Fibroblast of skin of right quadriceps (primary cell): ENCODE measurements at places on chromosomes 2 and 18.

GRCh38 chr2:12127638-12128037, 381.2 kb downstream of the LPIN1 start:
- no peak for DNase-seq

GRCh38 chr2:170335351-170335750, 157.4 kb downstream of the MYO3B start:
- peak; percentile 9 for DNase-seq

- no peak for DNase-seq
Measured at GRCh38 chr2:120482334-120482733, 136.4 kb downstream of the INHBB start.

DNA sequence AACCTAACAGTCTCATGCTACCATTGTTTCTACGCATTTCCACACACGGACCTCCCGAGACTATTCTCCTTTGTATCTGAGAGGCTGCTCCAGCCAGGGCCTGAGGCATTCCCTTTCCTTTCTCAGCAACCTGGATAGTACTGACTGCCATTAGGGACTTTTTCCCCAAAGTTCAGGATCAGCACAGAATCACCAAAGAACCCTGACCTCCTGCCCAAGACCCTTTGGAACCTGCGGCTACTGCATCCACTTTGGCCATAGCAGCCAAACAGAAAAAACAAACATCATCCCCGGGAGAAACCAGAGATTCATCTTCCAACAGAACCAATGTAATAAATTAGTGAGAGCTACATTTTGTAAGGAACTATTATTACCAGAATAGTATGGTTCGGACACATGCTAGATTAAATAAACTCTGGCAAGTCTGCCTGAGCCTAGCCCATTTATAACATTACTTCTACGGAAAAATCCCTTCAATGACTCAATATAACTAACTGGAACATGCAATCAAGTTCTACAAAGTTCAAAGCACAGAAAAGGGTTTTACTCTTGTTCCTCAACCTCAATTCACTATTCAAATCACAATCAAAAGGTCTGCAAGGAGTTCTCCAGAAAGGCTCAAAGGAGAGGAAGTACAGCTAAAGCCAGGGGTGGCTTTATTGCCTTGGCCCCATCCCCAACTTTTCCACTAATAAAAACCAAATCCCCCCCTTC, 51.8 kb downstream of the LPIN2 start:
- no peak for DNase-seq

DNA sequence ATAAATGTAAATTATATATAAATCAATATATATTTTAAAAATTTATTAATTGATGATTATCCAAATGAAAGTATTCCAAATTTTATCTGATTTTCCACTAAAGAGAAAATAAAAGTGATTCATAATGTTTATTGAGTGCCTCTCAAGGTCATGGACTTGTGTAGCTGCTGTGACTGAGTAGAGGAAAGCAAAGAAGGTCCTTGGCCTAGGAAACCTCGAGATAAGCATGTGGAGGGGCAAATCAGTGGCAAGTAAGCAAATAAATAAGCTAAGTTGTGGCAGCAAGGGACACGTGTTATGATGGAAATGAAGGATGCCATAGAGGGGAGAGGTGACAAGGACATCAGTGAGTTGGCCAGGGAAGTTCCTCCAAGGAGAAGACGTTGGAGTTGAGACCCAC, 866.1 kb upstream of the ID2 start:
- no peak for DNase-seq

GRCh38 chr18:63470751-63471150, 6.0 kb upstream of the SERPINB5 start:
- DNase-seq = no peak

DNA sequence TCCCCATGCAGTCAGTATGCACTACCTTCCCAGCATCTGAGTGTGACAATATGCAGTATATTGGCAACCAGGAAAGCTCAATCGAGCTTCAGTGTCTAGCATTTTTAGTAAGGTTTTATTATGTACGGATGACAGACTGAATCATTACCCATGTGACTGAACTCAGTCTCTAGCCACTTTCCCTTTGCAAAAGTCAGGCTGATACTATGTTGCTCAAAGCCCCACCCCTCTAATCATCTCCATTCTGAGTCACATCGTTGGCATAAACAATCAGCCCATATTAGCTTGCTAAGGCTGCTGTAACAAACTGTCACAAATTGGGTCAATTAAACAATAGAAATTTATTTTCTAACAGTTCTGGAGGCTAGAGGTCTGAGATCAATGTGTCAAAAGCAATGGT, 25.8 kb upstream of the SRD5A2 start:
- no peak for DNase-seq

DNA sequence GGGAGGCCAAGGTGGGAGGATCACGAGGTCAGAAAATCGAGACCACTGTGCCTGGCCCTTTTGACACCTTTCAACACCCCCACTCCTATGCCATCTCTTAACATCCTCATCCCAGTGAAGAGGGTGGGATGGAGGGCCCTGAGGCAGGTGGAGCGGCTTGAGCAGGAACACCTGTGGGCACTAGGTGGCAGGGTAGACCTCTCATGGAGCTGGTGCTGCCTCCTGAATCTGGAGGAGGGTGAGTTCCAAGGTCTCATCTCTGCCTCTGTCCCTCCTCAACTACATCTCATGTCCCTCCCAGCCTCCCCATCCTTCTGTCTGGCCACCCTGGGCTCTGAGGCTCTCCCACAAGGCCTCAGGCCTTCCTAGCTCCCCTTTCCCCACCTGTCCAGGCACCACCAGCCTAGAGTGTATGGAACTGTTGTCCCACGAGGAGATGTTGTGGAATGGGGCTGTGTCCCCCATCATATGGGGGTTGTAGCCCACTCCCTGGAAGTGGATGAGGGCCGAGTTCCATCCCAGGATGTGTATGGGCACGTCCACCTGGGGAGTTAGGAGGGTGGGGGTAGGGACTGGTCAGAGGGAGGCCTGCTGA, 17.0 kb upstream of the CRYBA2 start:
- no peak for DNase-seq

DNA sequence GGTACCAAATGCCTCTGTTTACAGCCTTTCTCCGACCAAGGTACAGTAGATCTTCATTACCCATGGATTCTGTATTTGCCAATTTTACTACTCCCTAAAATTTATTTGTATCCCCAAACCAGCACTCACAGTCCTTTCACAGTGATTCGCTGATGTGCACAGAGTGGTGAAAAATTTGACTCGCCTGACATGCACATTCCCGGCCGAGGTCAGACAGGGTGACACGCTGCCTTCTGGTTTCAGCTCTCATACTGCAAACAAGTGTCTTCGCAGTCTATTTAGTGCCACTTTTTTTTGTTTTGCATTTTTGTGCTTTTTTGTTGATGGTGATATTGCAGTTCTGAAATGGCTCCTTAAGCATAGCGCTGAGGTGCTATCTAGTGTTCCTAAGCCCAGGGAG, 71.0 kb downstream of the MAPK4 start:
- no peak for DNase-seq

- no peak for DNase-seq
Measured at GRCh38 chr18:55838841-55839240, 250.8 kb upstream of the TCF4 start.

DNA sequence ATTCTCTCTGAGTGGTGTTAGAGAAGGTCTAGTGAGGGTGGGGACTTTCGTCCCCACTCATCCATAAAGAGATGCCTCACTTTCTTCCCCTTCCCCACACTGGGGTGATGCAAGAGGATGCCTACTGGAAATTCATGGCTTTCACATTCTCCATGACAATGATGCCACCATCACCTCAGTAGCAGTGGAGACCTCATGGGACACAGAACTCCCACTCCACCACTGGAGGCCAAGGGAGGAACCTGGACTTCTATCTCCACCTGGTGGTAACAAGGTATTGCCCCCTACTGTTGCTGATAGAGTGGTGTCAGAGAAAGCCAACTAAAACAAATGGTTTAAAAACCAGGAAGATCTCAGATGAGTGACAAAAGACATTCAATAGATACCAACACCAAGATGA, 110.9 kb downstream of the INHBB start:
- no peak for DNase-seq

DNA sequence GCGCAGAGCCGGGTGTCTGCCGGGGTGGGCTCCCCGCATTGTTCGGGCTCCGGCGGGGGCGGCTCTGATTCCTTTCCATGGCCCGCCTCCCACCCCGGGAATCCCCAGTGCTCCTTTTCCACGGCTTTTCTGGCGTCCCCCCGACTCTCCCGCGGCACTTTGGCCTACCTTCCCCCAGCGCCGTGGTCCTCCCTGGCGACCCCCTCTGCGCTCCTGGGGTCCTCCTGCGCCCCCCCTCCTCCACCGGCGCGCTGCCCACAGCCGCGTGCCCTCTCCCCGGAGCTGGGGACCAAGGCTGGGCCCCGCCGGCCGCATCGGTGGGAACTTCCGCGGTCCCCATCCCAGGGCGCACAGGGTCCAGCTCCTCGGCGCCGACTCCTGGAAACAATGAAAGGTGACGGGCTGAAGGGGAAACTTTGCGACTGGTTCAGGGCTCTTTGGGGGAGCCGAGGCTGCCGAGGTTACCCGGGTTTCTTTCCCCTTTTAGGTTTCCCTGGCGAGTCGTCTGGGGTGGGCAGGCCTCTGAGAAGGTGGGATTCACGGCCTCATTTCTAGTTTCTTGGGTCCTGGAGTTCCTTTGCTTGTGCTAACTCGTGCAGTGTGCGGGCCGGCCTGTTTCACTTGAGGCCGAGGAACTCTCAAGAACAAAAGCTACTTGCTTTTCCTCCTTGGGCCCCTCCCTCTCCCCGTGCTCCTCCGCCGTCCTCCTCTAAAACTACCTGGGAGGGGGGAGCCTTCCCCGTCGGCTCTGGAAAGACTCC, 2.2 kb downstream of the TGIF1 start:
- DNase-seq = peak; percentile 67

DNA sequence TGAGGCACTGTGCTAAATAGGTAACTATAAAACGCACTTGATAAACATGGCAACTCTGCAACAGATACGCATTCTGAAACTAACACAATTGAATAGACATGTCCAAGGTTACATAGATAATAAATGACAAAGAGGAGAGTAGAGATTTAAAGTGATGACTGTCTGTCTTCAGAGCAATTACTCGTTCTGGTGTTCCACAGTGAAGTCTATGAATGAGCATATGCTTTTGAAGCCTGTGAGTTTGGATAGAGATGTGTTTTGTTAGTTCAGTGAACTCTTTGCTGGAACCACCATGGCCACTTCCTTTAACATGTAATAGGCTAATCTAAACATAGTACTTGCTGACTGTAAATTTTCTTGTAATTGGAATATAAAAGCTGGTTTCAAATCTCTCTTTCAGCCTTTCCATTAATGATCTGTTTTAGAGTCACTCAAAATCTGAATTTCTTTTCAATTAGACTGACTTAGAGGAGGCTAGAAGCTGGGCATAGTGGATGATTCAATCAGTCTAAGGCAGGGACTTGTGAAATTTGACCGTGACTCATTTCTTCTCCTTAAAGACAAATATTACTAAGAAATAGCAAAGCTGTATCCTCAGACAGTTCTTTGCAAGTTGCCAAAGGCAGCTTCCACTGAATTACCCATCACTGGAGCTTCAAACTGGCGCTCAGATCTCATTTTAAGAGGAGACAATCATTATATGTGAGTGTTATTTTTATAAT, 1130.1 kb upstream of the CELF4 start:
- DNase-seq = peak; percentile 36

GRCh38 chr2:58046335-58046584, 346 bp upstream of the VRK2 start:
- no peak for DNase-seq

GRCh38 chr2:54962511-54962910, 87.7 kb downstream of the RTN4 start:
- DNase-seq = no peak

- DNase-seq = no peak
Measured at GRCh38 chr2:12017499-12018157, 271.2 kb downstream of the LPIN1 start.

GRCh38 chr2:151361674-151362370, 4.4 kb downstream of the TNFAIP6 start:
- DNase-seq = peak; percentile 25

DNA sequence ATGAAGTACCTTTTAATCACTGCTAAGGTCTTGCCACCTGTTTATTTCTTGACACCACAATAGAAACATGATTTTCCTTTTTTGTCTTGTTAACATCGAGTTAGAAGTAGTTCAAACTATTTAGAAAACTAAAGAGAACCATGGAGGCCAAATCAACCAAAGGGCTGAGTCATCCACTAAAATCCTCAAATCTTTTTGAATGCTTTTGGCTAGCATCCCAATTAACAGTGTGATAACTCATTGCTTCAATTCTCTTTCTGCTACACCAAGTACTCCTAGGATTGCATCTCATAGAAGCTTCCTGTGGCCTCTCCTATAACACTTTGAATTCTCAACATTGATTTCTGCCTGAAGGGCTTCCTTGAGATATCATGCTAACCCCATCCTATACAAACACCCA, 159.9 kb upstream of the MMADHC start:
- peak; percentile 77 for DNase-seq

DNA sequence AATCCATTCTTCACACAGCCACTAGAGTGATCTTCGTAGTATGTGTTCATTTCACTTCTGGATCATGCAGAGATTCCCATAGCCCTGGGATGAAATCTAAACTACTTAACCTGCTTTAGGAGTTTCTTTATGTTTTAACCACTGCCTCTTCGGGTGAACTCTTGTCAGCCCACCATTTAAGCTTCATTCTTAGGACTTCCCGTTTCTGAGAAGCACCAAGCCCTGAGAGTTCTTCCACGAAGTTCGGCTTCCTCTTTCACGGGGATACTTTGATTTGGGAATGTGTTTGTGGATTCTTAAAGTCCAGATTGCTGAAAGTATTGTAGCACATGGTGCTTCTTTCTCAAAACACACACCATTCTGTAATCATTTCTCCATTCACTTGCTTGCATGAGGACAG, 205.0 kb downstream of the UBE2E3 start:
- DNase-seq = no peak

GRCh38 chr2:24616616-24617015, 125.6 kb downstream of the NCOA1 start:
- DNase-seq = no peak

- no peak for DNase-seq
Measured at GRCh38 chr18:63130176-63130575, 189.4 kb downstream of the BCL2 start.

DNA sequence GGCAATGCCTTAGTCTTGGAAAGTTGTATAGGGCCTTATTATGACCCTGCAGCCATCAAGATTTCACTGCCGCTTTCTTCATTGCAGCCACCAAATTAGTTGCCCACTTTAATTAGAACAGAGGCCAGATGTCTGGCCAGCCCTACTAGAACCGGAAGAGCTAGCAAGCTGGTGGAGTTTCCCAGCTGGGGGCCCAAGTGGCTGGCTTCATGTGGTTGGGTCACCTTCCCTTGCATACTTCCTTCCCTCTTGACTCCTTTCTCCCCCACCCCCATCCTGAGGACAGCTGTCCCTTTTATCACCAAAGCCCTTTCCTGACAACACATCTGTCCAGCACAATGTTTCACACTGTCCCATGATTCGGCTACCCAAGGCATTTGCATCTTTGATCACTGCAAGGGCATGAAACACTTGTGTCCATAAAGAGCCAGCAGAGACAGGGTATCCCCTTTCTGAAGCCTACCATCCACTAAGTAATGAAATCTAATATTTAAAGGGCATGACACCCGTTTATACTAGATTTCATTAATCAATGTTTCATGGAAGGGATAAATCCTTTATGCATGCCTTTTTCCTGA, 187.2 kb downstream of the BCL11A start:
- DNase-seq = no peak
